Stimulated activated CD8-positive, alpha-beta memory T cell treated with anti-CD3 and anti-CD28 coated beads, Interleukin-12 subunit alpha, Interleukin-12 subunit beta, amount 100 ng/mL, for 4 hours (primary cell): ENCODE measurements at places on chromosomes 5 and 9.

DNA sequence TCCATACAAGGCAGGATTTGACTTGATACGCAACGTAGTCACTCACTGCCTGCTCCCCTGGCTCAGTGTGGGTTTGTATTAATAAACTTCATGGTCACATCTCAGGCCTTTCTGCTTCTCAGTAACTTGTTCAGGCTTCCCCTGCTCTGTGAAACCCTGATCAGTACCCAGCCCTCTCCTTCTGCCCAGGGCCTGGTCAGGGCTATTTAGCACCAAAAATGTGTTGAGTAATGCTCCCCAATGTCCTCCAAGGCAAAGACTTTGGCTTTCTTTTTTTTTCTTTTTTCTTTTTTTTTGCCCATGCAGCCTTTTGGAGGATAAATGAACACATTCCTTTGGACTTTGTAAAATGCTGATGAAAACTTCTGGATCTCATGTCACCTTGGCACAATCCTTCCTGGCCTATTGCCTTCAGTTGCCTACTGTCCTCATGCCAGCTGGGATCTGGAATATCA is 399.2 kb upstream of the KLF4 start:
- no peak for DNase-seq

- no peak for DNase-seq
These were observed 61.4 kb downstream of the SLC44A1 start for GRCh38 chr9:105305856-105306255.

GRCh38 chr5:73233461-73234203 is 60.6 kb downstream of the TMEM174 start:
- DNase-seq = no peak

- DNase-seq = no peak
These were observed 10.6 kb downstream of the PTGR1 start for GRCh38 chr9:111588846-111589245.

GRCh38 chr5:175211956-175212756 is 231.8 kb downstream of the DRD1 start:
- no peak for DNase-seq

DNA sequence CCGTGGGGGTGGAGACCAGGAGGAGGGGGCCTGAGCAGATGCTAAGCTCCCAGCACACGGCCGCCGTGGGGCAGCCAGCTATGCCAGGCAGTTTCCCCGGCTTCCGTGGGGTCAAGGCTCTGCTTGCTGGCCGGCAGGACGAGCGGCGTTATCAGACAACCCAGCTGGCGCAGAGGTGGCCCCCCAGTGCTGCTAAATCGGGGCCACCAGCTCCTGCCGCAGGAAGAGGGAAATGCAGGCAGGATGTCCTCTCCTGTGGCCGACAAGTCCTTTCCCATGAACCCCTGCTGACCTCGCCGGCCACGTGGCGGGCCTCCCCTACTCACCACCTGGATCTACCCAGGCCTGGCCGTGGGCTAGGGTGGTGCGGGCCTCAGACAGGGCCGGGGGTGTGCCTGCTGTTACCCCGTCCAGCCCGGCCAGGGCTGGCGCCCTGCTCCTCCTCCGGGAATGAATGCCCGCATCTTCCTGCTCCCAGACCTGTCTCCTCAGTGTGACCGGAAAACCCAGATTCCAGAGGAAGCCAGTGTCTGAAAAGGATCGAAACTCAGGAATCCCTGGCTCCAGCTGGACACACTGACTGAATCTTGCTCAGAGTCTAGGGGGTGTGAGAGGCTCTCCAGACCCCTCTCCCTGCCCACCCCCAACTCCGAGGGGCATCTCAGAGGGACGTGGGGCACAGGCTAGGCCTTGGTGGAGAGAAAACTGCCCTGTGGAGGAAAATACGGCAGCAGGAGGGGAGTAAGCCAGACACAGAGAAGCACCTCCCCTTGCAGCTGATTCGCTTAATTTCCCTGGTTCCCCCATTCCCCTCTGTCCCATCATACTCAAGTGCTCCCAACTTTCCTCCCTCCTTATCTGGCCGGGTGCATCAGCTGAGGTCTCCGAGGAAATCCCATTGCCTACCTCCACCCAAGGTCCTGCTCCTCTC is 3.9 kb downstream of the FLT4 start:
- no peak for DNase-seq

- no peak for DNase-seq
These were observed 17.4 kb upstream of the COL5A1 start for GRCh38 chr9:134624137-134624591.
